ENCODE measurements at places on chromosomes 12 and 14. TPM values are rescaled to one million over a fixed set of nuclear protein-coding genes. Genes with fewer than 3 reads are reported as not detected.
A peak's percentile ranks its signal among the peaks of the same experiment; 100 is the strongest.

The PLA2G1B gene
- total RNA-seq, result not detected

The RNASE3 gene
- total RNA-seq, result not detected

The EIF2S3B gene
- 1.2 TPM for total RNA-seq

The GPRC5D gene
- total RNA-seq, result not detected

GRCh38 chr14:21070610-21071224, 613 bp downstream of the ARHGEF40 start:
- no peak overlapping the region for H3K27ac ChIP-seq
- peaks cover 34% of the 10 kb centered on the region for H3K4me1 ChIP-seq
- H3K27me3 ChIP-seq, result peaks cover 75% of the 10 kb centered on the region
- H3K4me3 ChIP-seq, result peak overlapping the region; percentile 78

GRCh38 chr12:46459111-46459510, 86.5 kb upstream of the SLC38A2 start:
- H3K27ac ChIP-seq, result peak overlapping the region; percentile 97
- DNase-seq, result peak; percentile 57
- H3K27me3 ChIP-seq, result no peaks in the 10 kb centered on the region
- H3K4me1 ChIP-seq, result peaks cover 69% of the 10 kb centered on the region

GRCh38 chr12:129854591-129854990, 49.2 kb downstream of the TMEM132D start:
- no peaks in the 10 kb centered on the region for H3K27me3 ChIP-seq
- no peak overlapping the region for H3K4me3 ChIP-seq
- DNase-seq, result no peak
- H3K36me3 ChIP-seq, result no peaks in the 10 kb centered on the region
- no peak overlapping the region for H3K27ac ChIP-seq
- no peaks in the 10 kb centered on the region for H3K4me1 ChIP-seq

GRCh38 chr14:97977651-97978261, 1180.6 kb downstream of the VRK1 start:
- H3K4me3 ChIP-seq, result peak overlapping the region; percentile 97
- peaks cover 68% of the 10 kb centered on the region for H3K4me1 ChIP-seq
- H3K27me3 ChIP-seq, result no peaks in the 10 kb centered on the region
- peaks cover 14% of the 10 kb centered on the region for H3K36me3 ChIP-seq
- peak; percentile 86 for DNase-seq
- peak overlapping the region; percentile 99 for H3K27ac ChIP-seq

DNA sequence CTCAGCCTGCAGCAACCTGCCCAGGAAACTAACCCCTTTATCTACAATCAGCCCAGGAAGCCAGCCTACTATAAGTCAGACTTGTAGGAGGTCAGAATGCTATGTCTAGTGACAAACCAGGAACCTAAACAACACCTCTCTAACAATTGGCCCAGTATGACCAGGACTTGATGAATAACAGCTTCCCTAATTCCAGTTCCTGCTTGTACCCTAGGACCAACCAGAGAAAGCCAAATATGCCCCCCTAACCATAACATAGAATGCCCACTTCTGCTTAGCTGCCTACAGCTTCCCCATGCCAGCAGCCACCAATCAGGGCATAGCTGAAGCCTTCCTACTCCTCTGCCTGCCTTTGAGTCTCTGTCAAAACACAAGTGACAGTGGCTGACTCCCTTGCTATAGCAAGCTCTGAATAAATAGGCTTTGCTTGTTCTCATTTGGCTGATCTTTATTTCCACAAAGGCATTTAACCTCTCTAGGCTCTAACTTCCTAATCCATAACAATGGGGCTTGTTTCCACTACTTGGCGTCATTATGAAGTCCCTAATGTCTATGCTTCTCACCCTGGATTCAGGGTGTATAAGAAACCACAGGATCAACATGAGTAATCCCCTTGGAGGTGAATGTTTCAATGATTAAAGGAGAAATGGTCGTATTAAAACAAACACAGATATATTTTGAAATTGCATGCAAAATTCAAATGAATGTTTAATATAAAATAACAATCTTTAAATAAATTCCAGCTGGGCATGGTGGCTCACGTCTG, 220.2 kb downstream of the ANO6 start:
- no peak overlapping the region for H3K27ac ChIP-seq
- DNase-seq, result no peak
- H3K4me1 ChIP-seq, result no peaks in the 10 kb centered on the region
- no peaks in the 10 kb centered on the region for H3K27me3 ChIP-seq
- no peaks in the 10 kb centered on the region for H3K36me3 ChIP-seq
- H3K4me3 ChIP-seq, result no peak overlapping the region

GRCh38 chr12:111063295-111064026, 143.1 kb upstream of the MYL2 start:
- H3K27ac ChIP-seq, result no peak overlapping the region
- peaks cover 5% of the 10 kb centered on the region for H3K27me3 ChIP-seq
- peaks cover 18% of the 10 kb centered on the region for H3K4me1 ChIP-seq
- H3K36me3 ChIP-seq, result no peaks in the 10 kb centered on the region
- DNase-seq, result no peak

GRCh38 chr14:28902930-28903329, 136.3 kb downstream of the FOXG1 start:
- no peaks in the 10 kb centered on the region for H3K4me1 ChIP-seq
- no peak for DNase-seq
- H3K36me3 ChIP-seq, result no peaks in the 10 kb centered on the region
- no peak overlapping the region for H3K4me3 ChIP-seq

- H3K27ac ChIP-seq, result peak overlapping the region; percentile 89
- peak; percentile 5 for DNase-seq
- H3K36me3 ChIP-seq, result peaks cover 7% of the 10 kb centered on the region
- no peaks in the 10 kb centered on the region for H3K27me3 ChIP-seq
- peaks cover 99% of the 10 kb centered on the region for H3K4me1 ChIP-seq
- peak overlapping the region; percentile 66 for H3K4me3 ChIP-seq
Measured at GRCh38 chr12:4147031-4147481, 126.5 kb upstream of the CCND2 start.

DNA sequence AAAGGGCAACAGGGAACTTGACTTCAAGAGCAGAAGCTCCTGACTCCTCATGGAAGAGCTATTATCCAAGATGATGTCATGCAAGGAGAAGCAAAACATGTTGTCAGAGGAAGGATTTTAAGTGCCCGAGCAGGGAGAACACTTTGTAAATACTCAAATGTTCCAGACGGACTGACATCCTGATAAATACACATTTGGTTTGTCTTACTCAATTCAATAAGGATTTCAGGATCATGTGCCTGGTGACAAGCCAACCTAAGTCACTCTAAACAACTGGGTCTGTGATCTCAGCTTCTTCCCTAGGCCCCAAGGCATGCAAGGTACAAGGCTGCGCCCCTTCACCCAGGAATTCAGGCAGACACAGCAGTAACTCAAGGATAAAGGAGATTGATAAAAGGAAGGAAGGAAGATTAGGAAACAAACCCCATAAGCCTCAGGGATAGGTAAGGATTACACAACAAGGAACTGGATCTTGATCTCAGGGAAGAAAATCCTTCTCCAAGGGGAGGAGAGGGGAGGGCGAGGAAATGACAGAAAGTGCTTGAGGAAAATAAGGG, 26.8 kb upstream of the CEBPE start:
- DNase-seq, result no peak
- no peaks in the 10 kb centered on the region for H3K36me3 ChIP-seq
- H3K27me3 ChIP-seq, result peaks cover 16% of the 10 kb centered on the region
- H3K27ac ChIP-seq, result no peak overlapping the region
- peaks cover 16% of the 10 kb centered on the region for H3K4me1 ChIP-seq

DNA sequence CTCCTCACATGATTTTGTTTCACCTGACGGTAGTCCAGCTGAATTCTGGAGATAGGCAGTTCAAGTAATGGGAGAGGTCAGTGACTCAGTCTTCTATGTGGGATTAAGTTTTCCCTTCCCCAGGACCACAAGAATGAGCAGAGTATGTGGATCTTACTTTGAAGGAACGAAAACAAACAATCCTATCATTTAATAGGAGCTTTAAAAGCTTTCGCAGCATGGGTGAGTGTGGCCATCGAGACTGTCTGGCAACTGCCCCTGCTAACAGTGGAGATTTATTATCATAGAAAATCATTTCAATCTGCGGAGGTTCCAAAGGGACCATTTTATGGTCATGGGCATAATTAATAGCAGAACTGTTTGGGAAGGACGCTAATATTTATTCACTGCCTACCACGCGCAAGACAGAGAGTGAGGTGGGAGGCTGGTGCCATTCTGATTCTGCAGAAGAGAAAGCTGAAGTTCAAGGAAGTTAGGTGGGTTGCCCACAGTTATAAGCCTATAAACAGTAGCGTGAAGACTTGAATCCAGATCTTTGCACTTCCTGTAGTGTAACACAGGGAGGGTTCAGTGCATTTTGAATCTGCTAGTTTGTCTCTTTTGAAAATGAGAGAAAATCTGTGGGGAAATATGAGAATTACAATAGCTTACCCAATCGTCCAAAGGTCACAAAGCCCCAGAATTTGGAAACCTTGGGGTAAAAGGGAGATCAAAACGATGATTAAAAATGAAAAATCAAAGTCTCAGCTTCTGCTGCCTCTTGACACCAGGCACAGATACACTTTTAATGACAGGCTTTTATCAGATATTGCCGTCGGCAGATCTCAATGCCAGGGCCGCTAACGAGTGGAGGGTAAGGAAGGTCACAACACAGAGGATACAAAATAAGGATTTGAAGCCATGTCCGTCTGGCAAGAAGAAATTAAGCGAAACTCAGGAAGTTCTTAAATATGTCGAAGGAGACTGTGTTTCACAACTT, 209.6 kb downstream of the CRADD start:
- no peak overlapping the region for H3K4me3 ChIP-seq
- no peak overlapping the region for H3K27ac ChIP-seq
- DNase-seq, result no peak
- H3K36me3 ChIP-seq, result no peaks in the 10 kb centered on the region
- H3K4me1 ChIP-seq, result no peaks in the 10 kb centered on the region

DNA sequence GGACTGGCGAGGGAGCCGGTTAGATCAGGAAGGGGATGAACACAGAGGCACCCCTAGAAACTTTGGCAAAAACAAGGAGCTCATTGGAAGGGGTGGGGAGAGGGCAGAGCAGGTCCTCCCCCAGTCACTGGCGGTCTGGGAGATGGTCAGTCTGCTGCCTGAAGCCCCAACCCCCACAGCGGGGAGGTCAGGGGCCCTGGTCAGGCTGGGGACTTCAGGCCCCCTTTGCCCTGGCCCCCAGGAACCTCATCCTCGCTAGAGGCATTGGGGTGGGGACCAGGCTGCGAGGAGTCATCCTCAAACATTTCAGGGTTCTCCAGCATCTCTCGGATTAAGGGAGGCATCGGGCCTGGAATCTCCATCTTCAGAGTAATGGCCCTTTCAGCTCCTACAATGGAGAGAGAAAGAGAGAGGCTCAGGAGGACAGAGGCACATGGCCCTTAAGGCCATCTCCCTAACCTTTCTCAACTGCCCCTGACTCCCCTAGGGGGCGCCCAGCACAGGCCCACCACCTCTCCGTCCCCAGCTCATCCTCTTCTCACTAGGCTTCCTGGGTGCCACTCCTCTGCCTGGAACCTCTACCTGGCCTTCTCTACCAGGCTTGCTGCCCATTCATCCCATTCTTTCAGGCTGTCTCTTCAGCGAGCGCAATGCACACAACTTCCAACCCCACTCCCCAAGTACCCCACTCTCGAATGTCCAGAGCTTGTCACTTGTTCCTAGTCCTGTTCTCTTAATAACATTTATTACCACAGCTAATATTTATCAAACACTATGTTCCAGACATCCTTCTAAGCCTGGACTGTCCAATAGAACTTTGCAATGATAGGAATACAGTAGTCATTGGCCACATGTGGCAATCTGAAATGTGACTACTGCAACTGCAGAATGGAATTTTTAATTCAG, 4.7 kb upstream of the ITGB7 start:
- no peak overlapping the region for H3K27ac ChIP-seq
- no peak overlapping the region for H3K4me3 ChIP-seq
- peaks cover 6% of the 10 kb centered on the region for H3K36me3 ChIP-seq

DNA sequence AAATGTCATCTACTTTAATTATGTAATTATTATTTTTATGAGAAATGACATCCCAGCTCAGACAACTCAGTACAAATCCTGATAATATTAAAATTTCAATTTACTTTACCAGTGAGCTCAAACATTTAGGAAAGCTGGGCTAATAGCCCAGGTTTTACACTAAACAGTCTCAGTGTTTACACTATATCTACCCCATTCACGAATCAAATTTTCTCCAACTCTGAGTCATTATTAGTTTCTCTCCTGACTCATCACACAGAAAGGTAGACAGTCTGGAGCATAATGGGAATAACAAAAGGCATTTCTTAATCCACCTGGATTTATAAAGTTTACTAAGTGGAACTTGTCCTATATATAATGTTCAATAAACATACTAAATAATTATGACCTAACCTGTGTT, 5.7 kb downstream of the PAWR start:
- DNase-seq, result no peak
- H3K4me3 ChIP-seq, result no peak overlapping the region
- H3K27me3 ChIP-seq, result peaks cover 13% of the 10 kb centered on the region
- no peaks in the 10 kb centered on the region for H3K36me3 ChIP-seq
- no peak overlapping the region for H3K27ac ChIP-seq

DNA sequence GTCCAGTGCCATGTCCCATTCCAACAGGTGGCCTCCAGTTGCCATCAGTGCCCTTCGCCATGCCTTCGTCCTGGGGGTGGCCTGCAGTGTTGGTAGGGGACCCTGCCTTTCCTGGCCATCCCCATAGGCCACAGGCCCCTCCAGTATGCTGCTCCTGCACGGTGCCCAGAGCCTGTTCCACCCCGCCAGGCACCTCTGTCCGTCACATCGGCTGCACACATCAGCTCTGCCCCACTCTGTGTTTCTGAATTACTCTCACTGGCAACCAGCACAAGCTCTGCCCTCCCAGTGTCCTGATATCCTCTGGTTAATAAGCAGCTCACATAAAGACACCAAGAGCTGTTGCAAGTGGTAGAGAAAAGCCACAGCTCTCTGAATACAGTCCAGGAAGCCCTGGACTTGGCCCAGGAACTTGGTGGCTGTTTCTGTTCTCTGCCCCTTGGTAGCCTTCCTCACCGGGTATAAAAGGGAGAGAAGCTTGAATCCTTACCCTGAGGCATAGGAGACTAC, 31.3 kb upstream of the ATP2A2 start:
- H3K4me3 ChIP-seq, result no peak overlapping the region
- no peak for DNase-seq
- no peaks in the 10 kb centered on the region for H3K27me3 ChIP-seq
- H3K27ac ChIP-seq, result no peak overlapping the region

GRCh38 chr14:54480830-54481562, 7.8 kb downstream of the GMFB start:
- peaks cover 46% of the 10 kb centered on the region for H3K4me1 ChIP-seq
- no peaks in the 10 kb centered on the region for H3K27me3 ChIP-seq
- H3K36me3 ChIP-seq, result peaks cover 22% of the 10 kb centered on the region
- DNase-seq, result no peak
- H3K4me3 ChIP-seq, result no peak overlapping the region

Data from activated T-cell treated with anti-CD3 and anti-CD28 coated beads, Interleukin-2, amount 50 U/mL, for 72 hours (primary cell).